ENCODE measurements at places on chromosomes 13 and 19.

- no peak for DNase-seq
Observed at GRCh38 chr13:44329909-44330545, 43.6 kb upstream of the SERP2 start.

- no peak for DNase-seq
Observed at GRCh38 chr13:25901460-25902376, 150.1 kb downstream of the SHISA2 start.

DNA sequence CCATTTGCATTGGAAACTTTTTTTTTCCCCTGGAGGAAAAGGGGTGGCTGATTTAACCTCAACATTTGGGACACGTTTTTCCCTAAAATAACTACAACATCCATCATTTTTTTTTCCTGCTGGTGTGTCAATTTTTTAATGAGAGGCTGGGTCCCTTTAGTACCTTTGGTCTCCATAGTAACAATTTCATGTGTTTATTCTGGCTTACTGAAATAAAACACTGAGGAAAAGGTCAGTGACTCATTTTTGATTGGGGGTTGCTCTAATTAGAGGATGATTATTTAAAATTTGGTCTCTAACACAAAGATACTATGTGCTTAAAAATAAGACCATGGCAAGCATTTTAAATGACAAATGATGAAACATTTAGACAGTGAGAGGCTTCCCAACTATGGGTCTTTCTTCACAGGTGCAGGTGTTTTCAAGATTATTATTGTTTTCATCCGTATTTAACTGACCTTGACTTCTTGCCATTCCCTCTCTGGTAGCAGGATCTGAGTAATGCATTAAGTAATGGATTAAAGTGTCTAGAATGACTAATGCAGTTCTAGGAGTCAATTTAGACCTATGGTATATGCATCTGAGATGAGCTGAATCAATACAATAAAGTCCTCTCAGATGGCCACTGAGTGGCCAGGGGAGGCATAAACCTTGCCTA lies 406.4 kb downstream of the KCNRG start:
- DNase-seq: peak; percentile 80

- DNase-seq: peak; percentile 75
Observed at GRCh38 chr19:18204394-18205199, 755 bp upstream of the RAB3A start.

- DNase-seq: no peak
Observed at GRCh38 chr19:47492137-47492533, 8.1 kb upstream of the KPTN start.

DNA sequence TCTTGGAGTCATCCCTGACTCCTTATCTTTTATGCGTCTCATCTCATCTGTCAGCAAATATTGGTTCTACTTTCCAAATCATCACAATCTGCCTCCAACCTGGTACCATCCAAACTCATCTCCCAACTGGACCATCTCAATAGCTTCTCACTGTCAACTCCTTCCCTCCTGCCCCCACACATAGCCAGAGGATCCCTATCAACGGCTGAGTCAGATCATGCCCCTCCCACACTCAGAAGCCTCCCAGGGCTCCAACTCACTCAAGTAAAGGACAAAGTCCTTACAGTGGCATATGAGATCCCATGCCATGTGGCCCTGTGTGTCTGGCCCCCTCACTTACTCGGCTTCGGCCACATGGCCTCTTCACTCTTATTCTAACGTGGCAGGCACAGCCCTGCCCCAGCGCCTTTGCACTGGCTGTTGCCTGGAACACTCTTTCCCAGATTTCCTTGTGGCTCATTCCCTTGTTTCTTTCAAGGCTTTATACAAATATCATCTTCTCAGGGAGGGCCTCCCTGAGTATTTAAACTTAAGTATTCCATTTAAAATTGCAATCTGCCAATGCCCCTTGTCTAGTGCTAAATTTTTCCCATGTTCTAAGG lies 4.3 kb downstream of the SPRED3 start:
- DNase-seq: no peak

- no peak for DNase-seq
Observed at GRCh38 chr13:40145139-40145538, 489.7 kb downstream of the COG6 start.

- DNase-seq: no peak
Observed at GRCh38 chr13:106385654-106386053, 149.8 kb downstream of the EFNB2 start.

- DNase-seq: no peak
Observed at GRCh38 chr13:21550918-21551317, 53.1 kb downstream of the MICU2 start.

GRCh38 chr19:31285744-31286143 lies 63.5 kb downstream of the TSHZ3 start:
- no peak for DNase-seq

- DNase-seq: no peak
Observed at GRCh38 chr13:70964874-70965273, 856.6 kb upstream of the KLHL1 start.

DNA sequence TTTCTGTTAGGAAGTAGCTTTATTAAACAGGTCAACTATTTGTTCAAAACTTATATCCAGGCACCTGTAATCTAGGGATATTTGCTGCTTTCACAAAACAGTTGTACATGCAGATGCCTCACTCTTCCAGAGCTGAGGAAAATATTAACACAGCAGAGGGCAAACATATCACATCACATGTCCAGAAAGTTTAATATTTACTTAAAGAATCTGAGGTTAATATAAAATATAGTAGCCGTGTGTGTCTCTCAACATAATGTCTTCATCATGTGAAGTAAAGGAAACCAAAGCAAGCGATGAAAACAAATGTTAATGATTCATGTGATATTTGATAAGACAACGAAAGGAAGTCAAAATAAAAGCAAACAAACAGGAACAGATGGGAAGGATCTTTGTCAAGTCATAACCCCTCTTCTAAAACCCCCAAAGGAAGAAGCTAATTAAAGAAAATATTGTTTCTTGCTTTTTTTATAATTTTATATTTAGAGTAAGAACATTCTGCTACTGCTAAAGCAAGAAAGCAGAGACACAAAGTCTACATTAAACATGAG lies 418.8 kb downstream of the DACH1 start:
- no peak for DNase-seq

- DNase-seq: no peak
Observed at GRCh38 chr13:36870050-36870692, 49.9 kb downstream of the SMAD9 start.

DNA sequence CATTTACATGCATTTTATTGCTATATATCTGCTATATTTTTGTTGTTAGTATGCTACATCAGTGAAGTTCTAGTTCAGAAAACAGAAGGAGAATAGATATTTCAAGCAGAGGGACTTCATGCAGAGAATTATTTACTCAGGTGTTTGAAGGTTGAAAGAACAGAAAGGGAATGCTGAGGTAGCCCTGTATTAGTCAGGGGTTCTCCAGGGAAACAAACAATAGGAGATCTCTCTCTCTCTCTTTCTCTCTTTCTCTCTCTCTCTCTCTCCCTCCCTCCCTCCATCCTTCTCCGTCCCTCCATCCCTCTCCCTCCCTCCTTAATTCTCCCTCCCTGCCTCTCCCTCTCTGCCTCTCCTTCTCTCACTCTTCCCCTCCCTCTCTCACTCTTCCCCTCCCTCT lies 114.3 kb upstream of the TDRD3 start:
- DNase-seq: peak; percentile 62

DNA sequence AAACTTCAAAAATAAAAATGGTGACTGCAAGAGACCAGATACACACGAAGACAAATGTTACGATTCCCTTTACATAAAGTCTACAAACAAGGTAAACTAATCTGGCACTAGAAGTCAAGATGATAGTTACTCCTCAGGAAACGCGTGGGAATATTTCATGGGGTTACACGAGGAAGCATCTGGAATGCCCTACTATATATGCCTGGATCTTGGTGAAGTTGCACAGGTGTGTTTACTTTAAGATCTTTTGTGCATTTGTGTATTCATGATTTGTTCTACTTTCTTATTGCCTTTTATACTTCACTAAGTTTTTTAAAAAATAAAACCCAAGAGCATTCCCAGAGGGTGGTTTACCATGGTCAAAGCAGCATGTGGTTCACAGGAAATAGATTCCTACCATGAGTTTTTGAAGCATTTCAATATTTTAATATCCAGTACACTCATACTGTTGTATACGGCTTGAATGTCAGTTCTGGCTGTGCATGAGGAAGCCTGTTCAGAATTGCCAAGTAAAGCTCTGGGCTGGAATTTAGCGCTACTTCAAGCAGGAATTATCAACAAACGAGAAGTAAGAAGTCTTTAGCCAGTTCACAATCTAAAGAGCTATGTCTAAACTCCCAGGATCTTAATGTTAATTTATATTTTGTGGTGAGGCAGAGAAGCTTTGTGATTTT lies 239.8 kb upstream of the KLHL1 start:
- no peak for DNase-seq

- no peak for DNase-seq
Observed at GRCh38 chr19:30673336-30673735, 301.2 kb downstream of the ZNF536 start.

GRCh38 chr13:110618780-110619179 lies 3.4 kb downstream of the NAXD start:
- DNase-seq: no peak

DNA sequence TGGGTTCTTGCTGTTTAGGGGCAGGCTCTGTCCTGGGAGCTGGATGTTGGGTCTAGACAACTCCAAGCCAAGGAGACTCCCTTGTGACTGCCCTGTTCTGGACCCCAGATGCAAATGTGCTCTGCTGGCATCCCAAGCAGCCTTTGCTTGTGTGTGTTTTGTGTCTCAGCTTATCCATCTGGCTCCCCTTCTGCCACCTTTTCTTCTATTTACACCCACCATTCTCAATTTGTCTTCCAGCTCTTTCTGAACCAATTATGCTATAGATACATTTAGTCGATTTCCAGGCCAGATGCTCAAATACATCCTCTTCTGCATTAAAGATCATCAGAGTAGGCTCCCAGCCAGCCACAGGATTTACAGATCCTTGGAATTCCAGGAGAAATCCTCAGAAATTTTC lies 115.0 kb upstream of the SLC7A1 start:
- no peak for DNase-seq

DNA sequence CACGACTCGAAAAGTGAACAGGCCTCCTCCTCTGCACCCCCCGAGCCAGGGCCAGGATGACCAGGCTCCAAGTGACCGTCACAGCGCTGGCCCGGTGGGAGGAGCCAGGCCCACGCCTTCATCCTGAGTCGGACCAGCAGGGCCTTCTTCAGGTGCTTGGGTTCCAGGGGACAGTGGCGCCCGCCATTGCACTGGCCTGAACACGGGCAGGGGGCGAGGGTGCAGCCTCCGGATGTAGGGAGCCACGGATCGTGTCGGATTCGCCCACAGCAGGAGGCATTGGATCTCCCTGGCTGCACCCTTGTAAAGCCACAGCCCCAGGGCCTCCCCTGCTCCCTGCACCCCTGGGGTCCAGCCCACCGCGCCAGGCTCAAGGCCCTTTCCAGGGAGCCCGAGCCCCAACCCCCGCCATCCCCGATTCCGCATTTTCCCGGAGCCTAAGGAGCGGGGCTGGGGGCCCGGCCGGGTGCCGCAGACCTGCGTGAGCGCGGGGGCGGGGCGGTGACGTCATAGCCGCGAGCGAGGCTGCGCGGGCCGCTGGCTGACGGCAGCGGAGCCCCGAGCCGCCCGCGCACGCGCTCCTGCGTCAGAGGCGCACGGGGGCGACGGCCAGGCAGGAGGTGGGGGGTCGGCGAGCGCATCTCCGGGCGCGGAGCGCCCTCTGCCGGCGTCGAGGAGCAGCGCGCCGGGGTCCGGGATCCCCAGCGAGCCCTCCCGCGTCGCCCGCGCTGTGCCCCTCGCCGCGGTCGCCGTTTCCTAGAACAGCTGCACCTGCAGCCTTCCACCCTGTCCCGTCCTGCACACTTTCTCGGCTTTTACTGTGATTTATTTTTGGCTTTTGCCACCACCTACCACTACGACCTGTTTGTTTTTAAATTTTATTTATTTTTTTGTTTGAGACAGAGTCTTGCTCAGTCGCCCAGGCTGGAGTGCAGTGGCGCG lies 1.5 kb upstream of the ATP5F1D start:
- peak; percentile 87 for DNase-seq

DNA sequence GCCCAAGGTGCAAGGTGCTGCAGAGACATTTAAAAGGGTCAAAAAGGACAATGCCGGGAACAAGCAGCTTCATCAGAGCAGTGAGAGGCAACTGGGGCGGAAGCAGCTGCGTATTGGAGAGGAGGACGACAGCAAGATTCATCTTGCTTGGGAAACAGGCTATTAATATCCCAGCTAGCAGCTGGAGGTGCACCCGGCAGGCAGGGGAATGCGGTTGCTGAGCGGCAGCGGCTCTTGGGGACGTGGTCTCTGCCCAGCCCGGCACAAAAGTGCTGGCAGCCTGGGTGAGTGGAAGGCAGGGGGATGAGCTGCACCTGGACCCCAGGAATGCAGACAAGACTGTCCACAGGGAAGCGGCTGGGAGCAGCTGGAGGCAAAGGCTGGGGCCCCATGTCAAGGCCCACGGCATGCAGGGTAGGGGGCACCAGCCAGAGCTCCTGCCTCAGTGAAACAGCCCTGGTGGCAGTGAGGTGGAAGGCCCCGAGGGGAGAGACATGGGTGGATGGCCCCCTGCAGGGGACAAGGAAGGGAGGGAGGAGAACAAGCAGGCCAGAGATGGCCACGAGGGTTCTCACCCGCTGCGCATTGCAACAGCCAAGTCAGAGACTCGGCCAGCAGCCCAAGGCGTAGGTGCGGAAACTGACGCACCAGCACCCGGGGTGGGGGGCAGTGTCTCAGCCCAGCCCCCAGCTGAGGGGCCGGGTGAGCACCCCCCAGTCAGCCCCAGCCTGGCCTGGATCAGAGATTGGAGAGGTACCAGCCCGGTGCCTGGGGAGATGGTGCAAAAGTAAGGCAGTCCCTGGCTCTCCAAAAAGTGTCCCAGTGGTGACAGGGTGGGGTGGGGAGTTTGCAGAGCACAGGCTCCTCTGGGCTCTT lies 34.4 kb downstream of the PEPD start:
- DNase-seq: no peak

DNA sequence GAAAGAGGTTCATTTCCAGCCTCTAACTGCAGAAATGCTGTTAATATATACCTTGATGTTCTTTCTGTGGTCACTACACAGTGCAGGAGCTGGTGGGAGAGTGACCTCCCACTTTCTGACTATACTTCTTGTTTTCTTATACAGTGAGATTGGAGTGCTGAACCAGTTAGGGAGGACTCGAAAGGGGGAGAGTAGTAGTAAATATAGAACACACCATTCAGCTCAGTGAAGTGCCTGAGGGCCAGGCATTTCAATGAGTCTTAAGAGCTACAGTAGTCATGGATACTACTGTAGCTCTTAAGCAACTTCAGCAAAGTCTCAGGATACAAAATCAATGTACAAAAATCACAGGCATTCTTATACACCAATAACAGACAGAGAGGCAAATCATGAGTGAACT lies 372.9 kb downstream of the MTUS2 start:
- DNase-seq: no peak
